ENCODE measurements at places on chromosomes 7 and 10.

DNA sequence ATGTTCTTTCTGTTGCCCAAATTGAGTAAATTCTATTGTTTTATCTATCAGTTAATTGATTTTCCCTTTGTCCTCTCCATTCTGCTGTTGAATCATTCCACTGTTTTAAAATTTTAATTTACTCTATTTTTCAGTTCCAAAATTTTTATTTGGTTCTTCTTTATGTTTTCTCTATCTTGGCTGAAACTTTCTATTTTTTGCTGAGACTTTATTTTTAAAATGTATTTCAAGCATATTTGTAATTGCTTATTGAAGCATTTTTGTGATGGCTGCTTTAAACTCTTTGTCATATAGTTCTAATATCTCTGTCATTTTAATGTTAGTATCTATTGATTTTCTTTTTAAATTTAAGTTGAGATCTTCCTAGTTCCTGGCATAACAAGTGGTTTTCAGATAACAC, 60.5 kb downstream of the OR13A1 start:
- no peak for DNase-seq

DNA sequence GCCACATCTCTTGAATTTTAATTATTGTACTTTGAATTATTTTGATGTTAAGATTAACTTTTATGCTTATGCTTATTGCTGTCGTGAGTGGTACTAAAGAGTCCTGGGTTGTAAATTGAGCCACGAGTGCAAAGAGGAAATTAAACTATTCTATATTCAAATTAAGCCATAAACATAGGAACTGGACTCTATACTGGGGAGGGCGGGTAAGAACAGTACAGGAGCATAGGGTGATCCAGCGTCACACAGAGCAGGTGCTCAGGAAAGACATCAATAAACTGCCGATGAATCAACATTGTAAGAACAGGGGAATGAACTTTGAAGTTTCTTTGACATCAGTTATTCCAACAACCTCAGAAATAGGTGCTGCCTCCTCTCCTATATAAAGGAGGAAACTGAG, 219.6 kb downstream of the CACNB2 start:
- DNase-seq: no peak

- no peak for DNase-seq
Measured at GRCh38 chr7:95436407-95436806, 1.6 kb upstream of the PON2 start.

DNA sequence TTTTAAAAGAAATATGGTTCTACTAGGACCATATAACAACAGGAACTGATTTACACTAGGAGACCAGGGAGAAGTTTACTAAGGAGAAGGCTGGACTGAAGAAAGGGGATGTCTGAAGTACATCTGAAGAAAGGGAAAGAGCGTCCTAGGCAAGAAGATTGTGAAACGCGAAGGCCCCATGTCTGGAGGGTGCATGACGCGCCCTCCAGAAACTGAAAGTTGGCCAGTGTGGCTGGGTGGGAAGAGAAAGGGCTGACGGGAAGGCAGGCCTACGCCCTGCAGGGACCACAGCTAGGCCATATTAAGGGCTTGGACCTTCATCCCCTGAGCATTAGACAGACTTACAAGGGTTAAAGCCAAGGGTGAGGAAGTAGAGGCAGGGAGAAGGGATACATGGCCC, 158.0 kb downstream of the TRIL start:
- DNase-seq: no peak

DNA sequence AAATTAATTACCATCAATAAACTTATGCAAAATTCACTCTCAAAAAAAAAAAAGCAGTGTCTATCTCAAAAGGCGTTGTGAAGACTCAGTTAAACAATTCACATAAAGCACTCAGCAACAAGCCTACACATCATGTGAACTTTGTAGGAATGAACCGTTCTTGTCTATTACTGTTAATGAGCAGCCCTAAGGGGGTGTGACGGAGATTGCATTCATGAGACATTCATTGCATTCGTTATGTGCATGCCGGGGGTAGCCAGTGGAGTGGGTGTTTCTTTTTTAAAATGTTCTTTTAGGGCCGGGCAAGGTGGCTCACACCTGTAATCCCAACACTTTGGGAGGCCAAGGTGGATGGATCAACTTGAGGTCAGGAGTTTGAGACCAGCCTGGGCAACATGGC, 193.0 kb downstream of the PRPF18 start:
- DNase-seq: no peak

DNA sequence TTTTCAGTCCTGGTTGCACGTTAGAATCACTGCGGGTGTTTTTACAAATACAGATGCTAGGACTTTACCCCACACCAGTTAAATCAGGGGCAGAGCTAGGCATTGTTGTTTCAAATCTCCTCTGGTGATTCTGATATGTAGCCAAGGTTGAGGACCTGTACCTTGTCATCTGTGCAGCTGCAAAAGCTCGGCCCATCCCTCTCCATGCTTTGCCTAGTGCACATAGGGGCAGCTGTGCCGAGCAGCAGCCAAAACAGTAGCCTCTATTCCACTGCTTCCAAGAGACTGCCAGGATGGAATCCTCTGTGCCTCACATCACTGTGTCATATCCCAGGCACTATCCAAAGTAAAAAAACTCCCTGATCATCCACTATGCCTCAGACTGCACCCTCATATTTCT, 181.3 kb downstream of the CDK14 start:
- no peak for DNase-seq

DNA sequence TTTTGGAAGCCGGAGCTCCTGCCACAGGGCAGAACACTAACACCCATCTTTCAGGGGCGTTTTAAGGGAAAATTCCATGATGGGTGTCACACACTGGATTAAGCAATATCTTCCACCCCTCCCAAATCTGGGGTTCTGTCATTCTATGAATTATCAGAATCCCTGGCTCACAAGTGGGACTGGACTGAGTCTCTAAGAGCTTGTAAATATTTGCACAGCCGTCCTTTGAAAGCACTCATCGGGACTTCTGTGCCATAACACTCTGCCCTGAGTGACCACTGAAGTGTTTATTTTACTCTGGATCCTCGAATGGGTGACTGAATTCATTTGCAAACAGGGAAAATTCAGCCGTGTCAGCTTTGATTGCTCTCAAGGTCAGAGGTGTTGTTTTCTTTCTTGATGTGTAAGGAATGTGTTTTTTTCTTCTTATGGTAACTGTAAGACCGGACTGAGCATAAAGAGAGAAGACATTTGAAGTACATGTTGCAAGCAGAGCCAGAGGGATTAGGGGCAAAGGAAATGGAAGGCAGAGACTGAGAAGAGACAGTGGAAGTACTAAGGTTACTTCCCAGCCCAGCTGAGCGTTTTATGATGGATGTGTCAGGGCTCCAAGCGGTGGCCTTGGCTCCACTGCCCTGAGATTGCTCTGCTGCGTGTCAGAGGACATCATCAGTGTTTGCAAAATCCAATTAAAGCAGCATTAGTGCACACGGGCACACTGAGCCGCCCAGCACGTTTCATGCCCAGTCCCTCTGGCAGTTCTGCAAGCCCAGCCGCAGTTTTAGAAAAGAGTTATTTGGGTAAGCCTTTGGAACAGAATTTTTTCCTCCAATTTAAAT, 17.7 kb upstream of the GTPBP4 start:
- DNase-seq: no peak

DNA sequence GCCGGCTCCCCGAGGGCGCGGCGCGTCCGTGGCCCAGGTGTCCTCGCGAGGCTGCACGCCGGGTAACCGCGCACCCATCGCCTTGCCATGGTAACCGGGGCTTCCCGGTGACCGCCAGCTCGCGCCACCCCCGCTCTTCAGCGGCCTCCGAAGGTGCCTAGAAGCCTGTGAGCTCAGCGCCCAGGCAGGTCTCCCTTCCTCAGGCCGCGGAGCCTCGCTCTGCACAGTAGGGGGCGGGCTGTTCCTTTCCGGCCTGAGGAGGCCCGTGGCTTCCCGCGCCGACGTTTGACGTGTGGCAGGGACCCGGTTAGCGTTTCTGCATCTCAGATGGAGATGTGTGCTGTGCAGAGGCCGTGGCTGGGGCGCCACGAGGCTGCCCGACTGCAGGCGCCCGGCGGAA, 117.1 kb downstream of the DYNC2I1 start:
- peak; percentile 48 for DNase-seq

- no peak for DNase-seq
Measured at GRCh38 chr7:88452646-88453045, 146.0 kb upstream of the STEAP4 start.

DNA sequence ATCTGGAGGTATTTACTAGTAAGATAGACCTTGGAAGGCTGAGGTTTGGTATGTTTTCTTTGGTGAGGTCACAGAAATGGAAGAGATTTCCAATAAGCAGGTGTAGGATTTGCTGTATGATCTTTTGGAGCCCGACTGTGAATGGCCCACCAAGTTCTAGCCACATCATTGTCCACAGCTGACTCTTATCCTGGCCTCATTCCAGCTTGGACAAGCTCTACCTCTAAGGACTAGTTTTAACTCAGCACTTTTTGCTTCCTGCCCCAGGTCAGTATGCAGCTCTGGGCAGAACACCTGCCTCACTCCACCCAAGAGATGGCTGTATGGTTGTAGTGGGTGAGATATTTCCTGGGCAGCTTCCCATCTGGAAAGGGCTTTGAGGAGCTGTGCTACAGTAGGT, 6.1 kb upstream of the CPA4 start:
- DNase-seq: no peak

GRCh38 chr10:105658696-105659095, 1017.6 kb downstream of the SORCS3 start:
- DNase-seq: no peak

GRCh38 chr7:1293950-1294411, 61.3 kb downstream of the UNCX start:
- DNase-seq: no peak

DNA sequence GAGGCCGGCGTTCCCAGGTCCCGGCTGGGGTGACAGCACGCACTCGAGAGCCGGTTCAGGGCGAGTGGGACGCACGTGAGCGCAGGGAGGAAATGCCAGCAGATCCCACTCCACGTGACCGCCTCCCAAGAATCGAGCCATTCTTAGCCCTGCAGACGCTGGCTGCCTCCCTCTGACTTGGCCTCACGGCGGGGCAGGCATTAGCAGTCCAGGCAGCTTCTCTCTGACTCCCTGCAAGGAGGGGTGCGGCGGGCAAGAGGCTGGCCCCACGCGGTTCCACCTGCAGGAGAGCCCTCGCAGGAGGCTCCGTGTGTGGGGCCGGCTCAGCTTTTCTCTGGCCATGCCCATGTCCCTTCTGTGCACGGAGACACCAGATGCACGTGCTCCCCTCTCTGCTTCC, 10.1 kb downstream of the GPR146 start:
- no peak for DNase-seq

All from activated T-cell treated with anti-CD3 and anti-CD28 coated beads, Interleukin-2, amount 50 U/mL, for 24 hours (primary cell).